ENCODE measurements at places on chromosomes 11 and 22.

DNA sequence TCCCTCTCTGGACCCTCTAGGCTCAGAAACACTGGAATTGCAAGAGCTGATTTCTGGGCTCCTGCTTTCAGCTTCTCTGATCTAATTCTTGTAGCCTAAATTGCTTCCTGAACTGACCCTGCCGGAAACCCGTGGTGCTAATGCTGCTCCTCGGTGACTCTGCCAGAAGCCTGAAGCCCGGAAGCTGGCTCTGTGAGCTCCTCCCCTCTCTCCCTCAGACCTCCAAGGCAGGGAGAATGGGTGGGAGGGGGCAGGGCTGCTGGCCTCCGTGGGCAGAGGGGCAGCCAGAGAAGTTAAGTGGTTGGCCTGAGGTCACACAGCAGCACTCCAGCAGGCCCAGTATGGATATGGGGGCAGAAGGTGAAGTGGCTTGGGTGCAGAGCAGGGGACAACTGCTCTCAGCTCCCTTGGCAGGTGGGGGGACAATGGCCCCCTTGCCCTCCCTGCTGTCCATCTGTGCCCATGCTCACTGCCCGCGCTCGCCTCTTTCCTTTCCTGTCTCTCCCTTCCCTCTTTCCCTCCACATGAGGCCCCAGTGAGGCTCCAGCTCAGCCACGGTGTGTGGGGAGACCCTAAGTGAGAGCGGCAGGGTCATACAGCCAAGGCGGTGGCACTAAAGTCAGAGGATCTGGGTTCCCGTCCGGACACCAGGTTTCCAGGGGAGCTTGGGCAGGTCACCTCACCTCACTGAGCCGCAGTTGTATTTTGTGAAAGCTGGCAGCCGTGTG lies 16.2 kb downstream of the CAPN5 start:
- peak; percentile 88 for DNase-seq

DNA sequence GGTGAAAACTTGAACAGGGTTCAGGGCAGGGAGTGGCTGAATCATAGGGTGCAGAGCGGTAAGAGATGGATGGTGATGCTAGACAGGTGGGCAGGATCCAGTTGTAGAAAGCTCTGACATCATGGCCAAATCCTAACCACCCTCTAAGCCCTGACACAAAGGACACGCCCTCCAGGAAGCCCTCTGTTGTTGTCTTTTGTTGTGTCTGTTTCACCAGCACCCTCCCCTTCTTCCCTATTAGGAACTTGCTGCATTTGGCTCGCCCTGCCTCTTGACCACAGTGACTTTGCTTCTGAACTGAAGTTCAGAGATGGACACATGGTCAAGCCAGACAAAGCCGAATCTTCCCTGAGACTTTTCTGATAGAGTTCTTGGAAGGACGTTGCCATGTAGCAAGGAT lies 14.2 kb upstream of the APOL6 start:
- DNase-seq, result no peak

DNA sequence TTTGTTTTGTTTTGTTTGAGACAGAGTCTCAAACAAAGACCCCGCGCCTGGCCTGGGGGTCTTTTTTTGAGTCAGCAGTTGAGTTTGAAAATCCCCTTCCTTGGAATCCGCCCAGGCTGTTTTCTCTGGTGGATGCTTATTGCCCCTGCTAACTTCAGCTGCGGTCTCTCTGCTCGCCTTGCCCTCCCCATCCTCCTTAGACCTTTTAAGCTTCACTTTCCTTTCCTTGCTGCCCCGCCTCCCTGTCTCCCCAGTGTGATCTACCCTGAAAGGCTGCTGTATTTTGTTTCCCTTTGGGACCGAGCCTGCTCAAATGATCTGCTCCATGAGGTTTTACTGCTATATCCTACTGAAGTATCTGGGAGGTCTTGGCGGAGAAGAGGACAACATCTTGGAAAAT lies 2.5 kb downstream of the USP18 start:
- DNase-seq, result no peak

- DNase-seq, result peak; percentile 70
Measured at GRCh38 chr11:69525516-69526452, 44.3 kb downstream of the LINC01488 start.

GRCh38 chr11:128336203-128336602 lies 251.2 kb downstream of the ETS1 start:
- peak; percentile 88 for DNase-seq

- DNase-seq, result no peak
Measured at GRCh38 chr11:82859750-82860149, 40.5 kb downstream of the PRCP start.

DNA sequence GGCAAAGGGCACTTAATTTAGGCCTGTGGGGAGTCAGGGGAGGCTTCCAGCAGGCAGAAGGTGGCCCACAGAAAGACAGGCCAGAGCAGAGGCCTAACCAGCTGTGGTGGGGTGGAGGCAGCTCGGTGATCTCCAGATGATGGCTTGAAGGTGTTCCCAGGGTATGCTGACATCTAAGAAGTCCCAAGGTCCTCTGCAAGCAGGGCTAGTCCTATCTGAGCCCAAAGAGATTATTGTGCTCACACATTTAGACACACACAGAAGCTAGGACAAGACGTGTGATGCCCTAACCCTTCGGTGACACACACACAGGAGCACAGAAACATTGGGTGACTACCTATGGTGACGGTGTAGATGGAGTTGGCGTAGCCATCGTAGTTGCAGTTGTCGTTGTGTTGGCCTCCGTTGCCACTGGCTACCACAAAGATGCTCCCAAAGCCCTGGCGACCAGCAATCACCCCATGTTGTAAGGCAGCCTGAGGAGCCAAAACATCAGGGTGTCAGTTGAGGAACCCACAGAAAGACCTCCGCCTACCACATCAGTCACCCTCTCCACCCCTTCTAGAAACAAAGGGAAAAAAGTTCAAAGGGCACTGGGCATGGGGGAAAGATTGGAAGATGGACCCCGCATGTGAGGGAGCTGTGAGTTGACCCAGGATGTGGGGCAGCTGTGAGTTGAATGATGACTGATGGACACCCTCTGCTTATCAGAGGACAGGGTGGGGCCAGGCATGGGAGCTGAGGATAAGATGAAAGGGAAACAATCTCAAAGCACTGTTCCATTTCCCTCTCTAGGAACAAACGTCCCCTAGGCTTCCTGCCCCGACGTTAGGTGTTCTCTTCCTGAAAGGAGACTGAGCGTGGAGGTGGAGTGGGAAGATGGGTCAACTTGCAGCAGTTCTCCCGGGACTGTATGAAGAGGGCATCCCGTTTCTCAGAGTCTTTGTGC lies 7.9 kb downstream of the PCSK7 start:
- no peak for DNase-seq
